ENCODE measurements at places on chromosomes 5 and 9.

DNA sequence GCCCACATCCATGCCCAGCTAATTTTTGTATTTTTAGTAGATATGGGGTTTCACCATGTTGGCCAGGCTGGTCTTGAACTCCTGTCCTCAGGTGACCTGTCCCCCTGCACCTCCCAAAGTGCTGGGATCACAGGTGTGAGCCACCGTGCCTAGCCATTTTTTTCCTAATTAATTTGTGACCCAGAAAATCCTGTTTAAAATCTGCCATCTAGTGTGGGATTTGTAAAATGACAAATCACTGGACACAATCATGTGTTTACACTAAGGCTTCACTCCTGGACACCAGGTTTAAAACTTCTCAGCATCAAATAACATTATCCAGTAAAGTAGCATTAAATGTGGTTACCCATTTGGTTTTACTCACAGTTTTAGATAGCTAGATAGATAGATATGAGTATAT is 18.6 kb upstream of the KDM4C start:
- DNase-seq = no peak

DNA sequence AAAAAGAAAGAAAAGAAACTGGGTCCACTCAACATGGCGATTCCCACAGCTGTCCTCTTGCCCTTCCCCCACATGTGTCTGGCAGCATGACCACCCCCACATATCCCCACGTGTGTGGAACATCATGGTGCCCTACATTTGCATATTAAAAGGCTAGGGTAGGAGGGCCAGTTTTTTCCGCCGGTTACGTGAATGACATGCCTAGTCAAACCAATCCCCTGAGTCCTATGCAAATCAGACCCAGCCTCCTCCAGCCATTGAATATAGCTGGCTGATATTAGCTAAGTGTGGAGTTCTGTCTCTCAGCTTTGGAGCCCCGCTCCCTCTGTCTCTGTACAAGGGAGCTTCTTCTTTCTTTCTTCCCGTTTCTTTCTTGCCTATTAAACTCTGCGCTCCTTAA is 33.0 kb upstream of the CCDC112 start:
- no peak for DNase-seq

- DNase-seq = peak; percentile 26
These were observed 199.3 kb upstream of the PTGER4 start for GRCh38 chr5:40480392-40480791.

DNA sequence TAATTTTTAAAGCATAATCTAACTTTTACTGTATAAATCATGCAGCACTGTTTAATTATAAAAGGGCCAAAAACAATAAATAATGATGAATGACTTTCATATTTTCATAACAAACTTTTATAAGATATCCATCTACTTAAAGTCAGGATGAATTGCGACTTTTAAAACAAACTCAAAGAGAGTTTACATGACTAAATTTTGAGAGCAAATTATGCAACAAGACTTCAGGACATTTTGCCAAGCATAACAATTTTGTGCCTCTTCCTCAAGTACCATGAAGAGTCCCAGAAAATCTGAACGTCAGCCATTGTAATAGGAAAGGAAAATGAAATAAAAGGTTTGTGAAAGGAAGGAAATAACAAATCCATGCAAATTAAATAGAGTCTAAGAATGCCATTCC is 24.4 kb downstream of the ERAP1 start:
- DNase-seq = no peak

GRCh38 chr5:56175021-56175420 is 58.1 kb downstream of the ANKRD55 start:
- no peak for DNase-seq

GRCh38 chr5:156148301-156148700 is 178.7 kb upstream of the SGCD start:
- no peak for DNase-seq

GRCh38 chr5:38926121-38926520 is 80.3 kb downstream of the OSMR start:
- no peak for DNase-seq

DNA sequence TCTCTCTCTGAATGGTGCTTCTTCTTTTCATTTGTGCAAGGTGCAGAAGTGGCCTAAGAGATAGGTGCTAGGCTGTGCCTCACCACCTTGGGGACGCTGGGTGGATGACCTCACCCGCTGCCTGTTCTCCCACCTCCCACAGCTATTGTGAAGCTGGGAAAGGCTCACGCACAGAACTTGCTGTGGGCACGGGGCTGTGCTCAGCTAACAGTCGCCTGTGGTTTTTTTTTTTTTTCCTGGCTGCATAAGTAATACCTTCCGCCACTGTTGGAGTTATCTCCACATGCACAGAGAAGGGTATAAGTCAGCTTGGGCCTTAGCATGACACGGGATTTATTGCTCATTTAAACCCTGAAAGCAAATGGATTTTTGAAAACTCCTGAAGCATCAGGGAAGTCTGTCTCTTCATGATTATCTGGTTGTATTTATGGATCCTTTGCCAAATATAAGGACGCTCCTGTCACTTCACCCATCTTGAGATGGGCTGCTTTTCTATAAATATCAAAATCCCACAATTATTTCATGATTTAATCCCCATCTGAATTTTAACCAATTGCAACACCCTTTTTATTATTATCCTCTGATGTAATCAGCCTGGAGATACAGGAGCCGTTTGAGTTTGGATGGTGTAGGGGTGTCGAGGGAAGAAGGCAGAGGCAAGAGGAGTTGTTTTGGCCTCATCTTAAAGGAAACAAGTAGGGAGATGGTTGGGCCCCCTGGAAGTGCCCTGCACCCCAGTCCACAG is 9.0 kb downstream of the DBH start:
- no peak for DNase-seq
